ENCODE measurements at places on chromosomes 5 and 9.

DNA sequence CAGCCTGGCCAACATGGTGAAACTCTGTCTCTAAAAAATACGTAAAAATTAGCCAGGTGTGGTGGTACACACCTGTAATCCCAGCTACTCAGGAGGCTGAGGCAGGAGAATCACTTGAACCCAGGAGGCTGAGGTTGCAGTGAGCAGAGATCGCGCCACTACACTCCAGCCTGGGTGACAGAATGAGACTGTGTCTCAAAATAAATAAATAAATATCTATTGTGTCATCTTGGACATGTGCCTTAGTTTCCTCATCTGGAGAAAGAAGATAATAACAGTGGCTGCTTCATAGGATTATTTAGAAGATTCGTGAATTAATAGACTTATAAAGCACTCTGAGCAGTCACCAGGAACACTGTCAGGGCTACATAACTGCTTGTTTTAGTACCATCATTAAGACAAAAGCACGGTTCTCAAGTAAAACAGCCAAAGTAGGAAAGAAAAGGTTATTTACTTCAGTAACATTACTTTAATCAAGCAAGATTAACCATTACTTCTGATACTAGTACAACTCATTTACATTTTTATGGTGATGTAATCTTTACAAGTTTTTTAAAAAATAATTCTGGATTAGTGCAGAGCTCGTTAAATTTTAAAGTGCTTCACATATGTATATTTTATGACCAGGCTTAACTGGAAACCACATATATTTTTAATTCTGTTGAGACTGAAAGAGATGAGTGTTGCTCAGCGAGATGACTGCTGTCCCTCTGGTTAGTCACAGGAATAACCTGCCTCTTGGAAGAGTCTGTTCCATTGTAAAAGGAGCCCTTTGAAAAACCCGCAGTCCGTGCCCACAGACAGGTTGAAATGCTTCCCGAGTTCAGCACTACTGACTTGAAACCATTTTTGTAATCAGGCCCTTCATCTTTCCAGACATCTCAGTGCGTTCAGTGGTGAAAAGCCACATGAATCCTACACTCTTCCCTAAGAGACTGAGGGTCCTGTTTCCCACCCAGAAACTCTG is 36.7 kb downstream of the ANKH start:
- DNase-seq = no peak

GRCh38 chr5:181054138-181054537 is 14.1 kb downstream of the BTNL9 start:
- DNase-seq = no peak

- no peak for DNase-seq
Observed at GRCh38 chr5:80871541-80871961, 88.6 kb upstream of the RASGRF2 start.

GRCh38 chr5:5359618-5360017 is 62.9 kb upstream of the ICE1 start:
- DNase-seq = no peak

- DNase-seq = no peak
Observed at GRCh38 chr9:132410642-132411041, 631 bp downstream of the CFAP77 start.

DNA sequence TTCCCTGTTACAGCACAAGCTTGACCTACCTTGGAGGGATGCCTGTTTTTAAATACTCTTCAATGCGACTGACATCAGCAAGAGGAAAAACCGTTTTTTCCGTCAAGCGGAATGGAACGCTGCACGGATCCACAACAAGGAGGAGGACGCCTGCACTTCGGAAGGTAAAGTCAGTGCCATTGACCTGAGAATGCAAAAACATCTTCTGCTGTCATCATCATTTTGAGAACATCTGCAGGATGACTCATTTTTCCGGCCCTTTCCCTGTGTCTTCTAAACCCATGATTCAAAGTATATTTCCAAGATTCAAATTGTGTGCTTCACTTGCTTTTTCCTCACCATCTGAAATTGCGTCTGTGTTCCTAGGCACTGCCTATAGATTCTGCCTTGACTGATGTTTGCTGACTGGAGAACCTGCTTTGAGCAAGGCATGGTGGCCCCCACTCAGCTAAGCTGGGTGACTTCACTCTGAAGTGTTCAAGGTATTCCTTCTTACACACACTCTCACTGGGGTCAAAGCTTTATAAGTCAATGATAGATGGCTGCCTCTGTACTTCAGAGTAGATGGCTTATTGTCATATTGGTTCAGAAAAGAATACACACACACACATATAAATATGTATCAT is 78.1 kb downstream of the CEMIP2 start:
- no peak for DNase-seq

DNA sequence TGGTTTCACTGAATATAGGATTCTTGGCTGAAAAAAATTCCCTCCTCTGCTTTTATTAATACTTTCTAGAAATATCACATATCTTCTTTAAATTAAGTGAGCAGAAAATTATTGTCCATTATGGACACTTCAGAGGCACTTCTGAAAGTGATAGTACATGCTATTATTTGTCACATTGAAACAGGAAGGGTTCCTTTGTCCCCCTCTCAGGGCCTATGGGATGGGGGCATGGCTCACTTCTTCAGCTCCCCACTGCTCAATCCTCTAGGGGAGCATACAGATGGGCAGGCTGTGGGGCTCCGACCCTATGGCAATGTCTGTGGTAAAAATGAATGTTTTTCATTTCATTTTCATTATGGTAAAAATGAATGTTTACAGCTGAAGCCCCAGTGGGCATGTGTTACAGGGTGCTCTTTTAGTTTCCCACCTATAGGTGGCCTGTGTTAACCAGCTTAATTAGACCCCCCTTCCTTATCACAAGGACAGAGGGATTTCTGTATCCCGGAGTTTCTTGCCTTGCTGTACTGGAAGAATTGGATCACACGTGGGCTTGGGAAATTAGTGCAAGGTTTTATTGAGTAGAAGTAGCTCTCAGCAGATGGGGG is 1225.2 kb downstream of the PTPRD start:
- no peak for DNase-seq

GRCh38 chr5:1461396-1461795 is 16.2 kb upstream of the SLC6A3 start:
- DNase-seq = no peak

GRCh38 chr5:128002425-128002824 is 81.1 kb upstream of the SLC12A2 start:
- no peak for DNase-seq

- DNase-seq = no peak
Observed at GRCh38 chr9:70868041-70868440, 253.4 kb downstream of the TRPM3 start.

DNA sequence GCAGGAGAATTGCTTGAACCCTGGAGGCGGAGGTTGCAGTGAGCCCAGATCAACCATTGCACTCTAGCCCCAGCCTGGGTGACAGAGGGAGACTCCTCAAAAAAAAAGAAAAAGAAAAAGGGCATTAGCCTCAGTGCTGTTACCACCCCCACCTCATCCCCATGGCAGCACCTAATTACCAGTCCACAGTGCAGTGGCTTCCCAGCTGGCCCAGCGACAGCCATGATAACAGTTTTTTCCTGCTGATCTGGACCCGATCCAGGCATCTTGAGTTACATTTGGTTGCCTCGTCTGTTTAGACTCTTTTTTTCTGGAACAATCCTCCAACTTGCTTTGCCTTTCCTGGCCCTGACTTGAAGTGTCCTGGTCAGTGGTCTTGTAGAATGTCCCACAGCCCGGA is 24.4 kb downstream of the NCS1 start:
- DNase-seq = no peak

GRCh38 chr9:131100445-131100844 is 4.1 kb downstream of the AIF1L start:
- no peak for DNase-seq

GRCh38 chr5:177097016-177097985 is 10.6 kb downstream of the FGFR4 start:
- DNase-seq = no peak

- no peak for DNase-seq
Observed at GRCh38 chr5:170334626-170335025, 37.0 kb upstream of the LCP2 start.

- DNase-seq = no peak
Observed at GRCh38 chr9:100083448-100084127, 15.2 kb downstream of the ERP44 start.

- DNase-seq = peak; percentile 58
Observed at GRCh38 chr5:81971712-81972491, at the start of gene ATG10. ATG10 (plus strand) TSS chr5:81972023; CDS start chr5:81987571, 15,548 bp downstream.

GRCh38 chr9:129465834-129466535 is 154.9 kb downstream of the C9orf50 start:
- DNase-seq = no peak

DNA sequence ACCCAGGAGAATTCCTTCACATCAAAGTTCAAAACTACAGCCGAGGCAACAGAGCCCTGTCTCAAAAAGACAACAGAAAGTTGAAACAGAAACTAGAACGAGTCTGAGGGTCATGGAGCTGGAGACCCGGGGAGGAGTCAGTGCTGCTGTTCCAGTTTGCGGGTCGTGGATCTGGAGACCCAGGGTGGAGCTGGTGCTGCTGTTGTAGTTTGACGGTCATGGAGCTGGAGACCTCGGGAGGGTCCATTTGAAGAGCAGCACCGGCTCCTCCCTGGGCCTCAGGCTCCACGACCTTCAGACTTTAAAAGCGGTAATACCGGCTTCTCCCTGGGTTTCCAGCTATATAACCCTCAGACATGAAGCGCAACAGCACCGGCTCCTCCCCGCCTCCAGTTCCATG is 13.0 kb upstream of the LCN15 start:
- DNase-seq = no peak

DNA sequence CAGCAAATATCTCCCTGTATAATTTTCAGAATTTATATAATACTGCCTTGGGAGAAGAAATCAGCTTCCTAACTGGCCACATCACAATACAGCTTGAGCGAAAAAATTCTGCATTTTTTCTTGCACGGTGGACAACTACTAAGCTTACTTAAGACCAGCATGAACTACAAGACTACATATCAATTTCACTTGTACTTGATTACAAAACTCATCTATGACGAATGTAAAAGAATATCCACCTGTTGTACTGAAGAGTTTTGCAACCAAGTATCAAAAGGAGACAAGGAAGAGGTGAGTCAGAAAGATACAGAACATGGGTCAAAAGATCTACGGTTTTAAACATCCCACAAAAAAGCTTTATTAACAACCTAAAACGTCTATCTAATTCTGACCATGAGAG is 279.4 kb downstream of the BNC2 start:
- no peak for DNase-seq

DNA sequence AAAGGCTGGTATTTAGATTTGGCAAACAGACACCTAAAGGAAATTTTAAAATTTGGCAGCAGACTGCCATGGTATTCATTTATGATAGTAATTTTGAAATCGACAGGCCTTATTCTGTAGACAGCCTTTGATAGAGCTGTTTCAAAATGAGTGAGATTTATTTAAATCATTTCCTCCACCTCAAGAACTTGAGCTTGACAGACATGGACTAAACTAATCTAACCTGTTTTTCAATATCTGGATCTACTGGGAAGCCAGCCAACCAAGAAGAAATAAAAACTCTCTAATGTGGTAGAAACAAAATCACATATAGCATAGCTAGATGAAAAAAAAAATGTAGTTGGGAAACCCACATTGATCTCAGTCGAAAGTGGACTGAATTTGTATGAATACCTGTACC is 56.9 kb upstream of the RASA1 start:
- no peak for DNase-seq

GRCh38 chr5:39657943-39658342 is 233.2 kb upstream of the DAB2 start:
- no peak for DNase-seq

- DNase-seq = no peak
Observed at GRCh38 chr5:138664276-138664943, 88.8 kb upstream of the CTNNA1 start.

DNA sequence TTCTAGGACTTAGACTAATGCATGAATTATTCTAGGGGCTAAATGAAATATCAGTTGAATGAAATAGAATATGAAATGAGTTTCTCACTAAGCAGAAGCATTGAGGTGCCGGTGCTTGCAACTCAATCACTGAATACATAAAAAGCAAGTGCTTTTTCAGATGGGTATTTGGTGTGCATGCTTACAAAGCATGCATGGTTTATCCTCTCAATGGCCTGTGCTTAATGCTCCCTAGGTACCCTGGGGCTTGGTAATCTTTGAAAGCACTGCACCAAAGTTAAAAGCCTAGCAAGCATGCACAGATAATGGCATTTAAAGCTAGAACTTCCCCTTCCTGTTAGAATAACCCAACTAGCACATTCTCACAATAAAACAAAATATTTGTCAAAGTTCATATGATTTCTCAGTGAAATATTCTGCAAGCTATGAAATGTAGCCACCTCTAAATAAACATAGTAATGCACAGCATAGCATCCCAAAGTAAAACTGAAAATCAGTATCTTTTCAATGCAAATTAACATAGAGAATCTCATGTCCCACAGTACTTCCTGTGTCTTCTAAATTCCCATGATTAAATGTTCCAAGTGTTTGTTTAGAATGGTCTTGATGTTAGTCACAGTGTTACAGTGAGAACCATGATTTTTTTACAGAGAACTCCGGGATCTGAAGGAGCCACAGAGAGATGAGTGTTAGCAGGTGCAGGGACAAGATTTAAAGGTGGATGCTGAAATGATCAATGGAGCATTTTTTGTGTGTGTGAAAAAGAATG is 143.4 kb upstream of the CDH6 start:
- no peak for DNase-seq

DNA sequence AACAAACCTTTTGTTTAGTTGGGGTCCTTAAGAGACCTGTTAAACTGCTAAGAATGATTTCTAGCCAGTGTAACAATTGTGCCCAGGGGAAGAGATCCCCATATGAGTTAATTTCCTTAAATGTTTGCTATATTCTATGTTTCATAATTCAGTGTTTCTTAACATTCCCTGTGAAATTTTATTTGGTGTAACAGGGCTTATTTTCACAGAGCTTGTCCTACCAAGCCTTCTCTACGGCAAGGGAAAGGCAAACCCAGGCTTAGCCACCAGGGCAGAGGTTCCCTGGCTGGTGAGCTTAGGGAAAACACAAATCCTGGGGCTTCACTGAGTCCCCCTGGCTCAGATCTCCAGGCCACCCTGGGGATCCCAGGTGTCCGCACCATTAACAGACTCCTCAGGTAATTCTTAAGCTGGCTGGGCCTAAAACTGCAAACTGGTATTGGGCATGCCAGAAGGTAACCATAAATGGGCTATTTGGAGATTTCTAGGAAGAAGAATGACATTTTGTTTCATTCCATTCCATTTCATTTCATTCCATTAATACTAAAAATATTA is 17.0 kb upstream of the LCP2 start:
- DNase-seq = no peak

DNA sequence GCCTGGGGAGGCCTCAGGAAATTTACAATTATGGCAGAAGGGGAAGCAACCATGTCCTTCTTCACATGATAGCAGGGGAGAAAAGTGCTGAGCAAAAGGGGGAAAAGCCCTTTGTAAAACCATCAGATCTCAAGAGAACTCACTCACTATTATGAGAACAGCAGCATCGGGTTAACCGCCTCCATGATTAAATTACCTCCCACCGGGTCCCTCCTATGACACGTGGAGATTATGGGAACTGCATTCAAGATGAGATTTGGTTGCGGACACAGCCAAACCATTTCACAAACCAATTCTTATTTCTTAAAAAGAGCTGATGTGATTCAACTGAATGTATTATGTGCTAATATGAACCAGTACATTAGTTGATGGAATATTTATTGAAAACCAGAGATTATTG is 63.9 kb downstream of the PARP8 start:
- DNase-seq = no peak

Data from stimulated activated CD4-positive, alpha-beta T cell treated with anti-CD3 and anti-CD28 coated beads, Interleukin-1b, Interleukin-23, amount 100 ng/mL, for 1 hour (primary cell).